Activated CD4-positive, alpha-beta T cell treated with anti-CD3 and anti-CD28 coated beads, Interleukin-2, amount 10 ng/mL, durations not matched to agents 24 days and 14 days (primary cell): ENCODE measurements at places on chromosomes 12 and 14. TPM values are rescaled to one million over a fixed set of nuclear protein-coding genes. Genes with fewer than 3 reads are reported as not detected.

The IFI27 gene
- 66.9 and 67.3 TPM in 2 replicates for total RNA-seq

The KRT79 gene
- total RNA-seq, result 0.33 TPM in 1 of 2 replicates, not detected in the other

The CEBPE gene
- 0.35 TPM in 1 of 2 replicates, not detected in the other for total RNA-seq

The NELL2 gene
- 20.0 and 27.5 TPM in 2 replicates for total RNA-seq

The DAO gene
- not detected in 2 replicates for total RNA-seq

The NGB gene
- total RNA-seq, result not detected in 2 replicates

The ABCC9 gene
- 0.02 TPM in 1 of 2 replicates, not detected in the other for total RNA-seq

The CCDC38 gene
- total RNA-seq, result not detected in 2 replicates
